ENCODE measurements at places on chromosomes 4 and X.

- DNase-seq: peak; percentile 94
These were observed 46.9 kb upstream of the MSANTD1 start for GRCh38 chr4:3201718-3202702.

GRCh38 chrX:106899841-106900240 lies 3.3 kb downstream of the RIPPLY1 start:
- no peak for DNase-seq

DNA sequence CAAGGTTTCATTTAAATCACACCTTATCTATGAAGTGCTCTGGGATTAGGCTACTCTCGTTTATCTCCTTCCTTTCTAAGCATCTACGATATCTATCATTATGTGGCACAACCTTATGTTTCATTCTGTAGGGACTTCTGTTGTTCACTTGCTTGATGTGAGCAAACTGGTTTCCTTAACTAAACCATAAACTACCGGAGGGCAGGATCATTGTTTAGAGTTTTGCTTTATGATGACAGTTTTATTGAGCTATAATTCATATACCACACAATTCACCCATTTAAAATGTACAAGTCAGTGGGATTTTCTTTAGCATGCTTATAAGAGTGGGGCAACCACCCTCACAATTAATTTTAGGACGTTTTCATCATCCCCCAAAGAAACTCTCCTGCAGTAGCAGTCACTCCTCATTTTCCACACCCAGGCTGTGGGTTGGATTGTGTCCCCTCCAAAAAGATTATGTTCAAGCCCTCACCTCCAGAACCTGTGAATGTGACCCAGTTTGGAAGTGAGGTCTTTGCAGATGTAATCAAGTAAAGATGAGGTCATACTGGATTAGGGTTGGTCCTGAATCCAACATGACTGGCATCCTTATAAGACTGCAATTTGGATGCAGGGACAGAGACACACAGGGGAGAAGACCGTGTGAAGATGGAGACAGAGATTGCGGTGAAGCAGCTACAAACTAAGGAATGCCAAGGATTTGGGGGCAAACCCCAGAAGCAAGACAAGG lies 42.1 kb upstream of the SH3RF1 start:
- DNase-seq: no peak

DNA sequence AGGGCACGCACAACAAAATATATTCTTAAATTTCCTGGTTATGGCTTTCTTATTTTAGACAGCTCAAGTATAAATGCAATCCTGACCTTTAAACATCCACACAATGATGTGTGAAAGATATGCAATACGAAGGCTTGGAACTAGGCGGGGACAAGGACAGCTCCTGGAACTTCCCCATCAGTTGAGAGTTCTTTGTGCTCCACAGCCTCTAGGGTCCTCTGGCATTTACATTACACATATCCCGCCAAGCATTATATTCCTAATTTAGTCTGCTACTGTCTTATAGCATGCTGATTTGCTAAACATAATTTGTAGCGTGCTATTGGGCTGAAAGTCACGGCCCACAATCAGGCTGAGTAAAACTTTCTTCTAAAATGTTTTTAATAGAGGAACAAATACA lies 74.4 kb downstream of the FTHL17 start:
- no peak for DNase-seq

DNA sequence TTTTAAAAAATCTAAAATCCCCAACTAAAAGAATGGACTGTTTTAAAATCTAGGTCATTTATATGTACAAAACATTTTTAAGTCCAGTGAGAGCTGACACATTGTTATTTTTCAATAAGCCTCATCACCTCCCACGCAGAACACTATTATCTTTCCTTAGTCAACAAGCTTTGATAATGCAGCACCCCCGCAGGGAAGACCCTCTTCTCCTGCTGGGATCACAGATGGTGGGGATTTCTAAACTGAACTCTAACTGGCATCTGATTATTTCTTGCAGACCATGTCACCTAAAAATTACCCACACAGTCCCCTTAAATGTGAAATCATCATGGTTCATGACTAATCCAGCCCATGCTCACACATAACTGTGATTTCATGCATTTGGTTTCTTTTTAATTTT lies 11.6 kb downstream of the SYTL4 start:
- no peak for DNase-seq
